HEK293T (cell line): ENCODE measurements at places on chromosomes 13 and 19.

DNA sequence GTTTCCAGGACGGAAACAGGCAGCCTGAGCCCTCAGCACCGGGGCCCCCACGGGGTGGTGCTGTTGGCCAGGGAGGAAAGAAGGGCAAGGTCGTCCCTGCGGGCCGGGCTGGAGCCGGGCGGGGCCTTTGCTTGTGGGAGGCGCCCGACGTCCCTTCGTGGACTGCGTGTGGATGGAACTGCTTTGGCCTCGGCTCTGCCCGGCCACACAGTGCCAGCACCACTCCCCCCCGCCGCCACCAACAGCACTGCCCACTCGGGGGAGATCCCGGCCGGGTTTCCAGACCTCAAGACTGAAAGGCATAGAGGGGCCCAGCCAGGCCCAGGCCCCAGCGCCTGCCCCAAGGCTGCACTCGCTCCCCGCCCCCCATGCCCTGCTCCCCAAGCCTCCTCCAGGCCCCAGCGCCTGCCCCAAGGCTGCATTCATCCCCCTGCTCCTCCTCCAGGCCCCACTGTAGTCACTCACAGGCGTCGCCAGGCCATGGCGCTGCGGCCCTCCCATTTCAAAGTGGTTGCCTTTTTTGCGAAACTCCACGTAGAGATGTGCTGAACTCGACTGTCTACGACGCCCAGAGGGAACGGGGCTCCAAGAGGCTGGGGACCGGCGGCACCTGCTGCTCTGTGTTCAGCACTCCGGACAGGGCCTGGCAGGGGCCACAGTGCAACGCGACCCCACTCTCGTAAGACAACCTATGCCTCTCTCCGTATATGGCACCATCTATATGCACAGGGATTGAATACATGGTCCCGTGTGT is 22.5 kb downstream of the C13orf46 start:
- DNase-seq: peak; percentile 30

GRCh38 chr19:52735734-52736133 is 890 bp upstream of the ZNF611 start:
- DNase-seq: no peak

DNA sequence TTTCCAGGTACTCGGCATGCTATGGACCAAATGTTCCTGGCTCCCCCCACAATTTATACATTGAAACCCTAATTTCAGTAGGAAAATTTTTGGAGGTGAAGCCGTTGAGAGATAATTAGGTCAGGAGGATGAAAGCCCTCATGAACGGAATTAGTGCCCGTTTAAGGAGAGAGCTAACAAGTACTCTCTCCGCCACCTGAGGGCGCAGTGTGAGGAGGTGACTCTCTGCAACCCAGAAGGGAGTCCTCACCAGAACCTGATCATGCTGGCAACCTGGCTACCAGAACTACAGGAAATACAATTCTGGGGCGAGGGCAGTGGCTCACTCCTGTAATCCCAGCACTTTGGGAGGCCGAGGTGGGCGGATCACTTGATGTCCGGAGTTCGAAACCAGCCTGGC is 397.8 kb downstream of the SLITRK5 start:
- DNase-seq: peak; percentile 55

DNA sequence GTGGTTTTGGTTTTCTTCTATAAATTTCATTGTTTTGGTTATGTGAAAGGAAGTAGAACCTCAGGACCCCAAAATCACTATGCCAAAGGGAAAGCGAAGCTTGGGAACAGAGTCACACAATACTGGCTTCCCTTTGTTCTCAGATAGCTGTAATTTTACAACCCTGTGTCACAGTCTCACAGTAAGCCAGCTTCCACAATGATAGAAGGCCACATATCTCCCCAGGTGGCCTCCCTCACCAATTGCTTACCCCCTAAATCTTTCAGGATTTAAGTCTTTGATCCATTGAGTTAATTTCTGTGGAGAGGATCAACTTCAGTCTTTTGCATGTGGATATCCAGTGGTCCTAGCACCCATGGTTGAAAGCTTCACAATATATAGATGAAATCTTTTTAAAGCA is 58.7 kb downstream of the SLC15A1 start:
- no peak for DNase-seq

GRCh38 chr13:103908911-103909310 is 842.7 kb upstream of the SLC10A2 start:
- DNase-seq: no peak

DNA sequence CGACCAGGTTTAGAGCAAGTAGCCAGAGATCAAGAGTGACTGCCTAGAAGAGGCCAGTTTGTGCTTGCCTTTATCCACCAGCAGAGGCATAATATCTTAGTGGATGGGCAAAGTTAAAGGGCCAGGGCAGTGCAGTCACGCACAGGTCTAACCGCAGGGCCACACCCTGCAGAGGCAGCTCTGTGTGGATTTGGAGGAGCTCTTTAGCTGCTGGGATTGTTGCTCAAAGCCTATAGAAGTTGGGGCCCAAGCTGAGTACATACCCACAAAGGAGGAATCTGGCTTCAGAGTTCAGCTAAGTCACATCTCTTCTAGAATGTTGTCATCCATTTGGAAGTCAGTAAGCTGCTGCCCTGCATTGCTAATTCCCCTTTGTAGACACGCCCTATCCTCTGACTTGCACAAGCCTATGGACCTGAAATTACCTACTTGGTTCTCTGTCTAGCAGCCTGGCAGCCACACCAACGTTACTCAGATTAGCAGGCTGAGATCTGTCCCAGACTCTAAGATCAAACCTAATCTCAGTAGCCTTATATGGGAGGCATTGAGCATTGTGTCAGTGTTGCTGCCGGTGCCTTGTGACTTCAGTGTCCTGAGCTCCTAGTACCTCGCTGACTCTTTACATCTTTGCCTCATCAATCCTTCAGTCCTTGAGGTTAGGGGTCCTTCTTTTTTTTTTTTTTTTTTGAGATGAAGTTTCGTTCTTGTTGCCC is 102.9 kb upstream of the STARD13 start:
- DNase-seq: peak; percentile 14

DNA sequence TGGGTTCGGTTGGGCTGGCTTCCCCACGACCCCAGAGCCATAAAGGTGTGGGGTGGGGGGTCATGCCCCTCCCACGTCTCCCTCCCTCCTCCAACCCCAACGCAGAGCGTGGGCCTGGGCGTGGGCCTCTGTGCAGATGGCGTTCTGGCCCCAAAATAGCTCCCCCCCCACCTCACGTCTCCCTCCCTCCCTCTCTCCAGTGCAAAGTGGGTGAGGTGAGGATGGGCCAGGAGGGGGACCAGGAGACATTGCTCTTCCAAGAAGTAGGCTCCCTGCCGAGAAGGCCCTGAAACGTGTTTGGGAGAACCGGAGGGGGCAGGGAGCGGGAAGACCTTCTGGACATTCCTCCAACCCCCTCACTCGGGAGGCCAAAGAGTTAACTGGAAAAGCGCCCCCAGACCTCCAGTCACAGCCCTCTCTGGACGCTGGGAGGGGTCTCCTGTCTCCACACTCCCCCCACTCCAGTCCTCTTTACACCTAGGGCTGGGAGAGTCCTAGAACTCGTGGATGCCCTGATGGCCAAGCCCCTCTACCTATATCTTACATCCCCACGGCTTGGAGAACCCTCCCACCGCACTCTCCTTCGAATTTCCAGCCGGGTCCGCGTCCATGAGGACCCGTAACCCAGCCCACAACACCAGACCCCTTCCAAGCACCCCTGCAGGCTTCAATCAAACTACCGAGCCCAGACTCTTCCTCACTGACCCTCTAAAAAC is 855 bp downstream of the UNC13A start:
- DNase-seq: no peak

DNA sequence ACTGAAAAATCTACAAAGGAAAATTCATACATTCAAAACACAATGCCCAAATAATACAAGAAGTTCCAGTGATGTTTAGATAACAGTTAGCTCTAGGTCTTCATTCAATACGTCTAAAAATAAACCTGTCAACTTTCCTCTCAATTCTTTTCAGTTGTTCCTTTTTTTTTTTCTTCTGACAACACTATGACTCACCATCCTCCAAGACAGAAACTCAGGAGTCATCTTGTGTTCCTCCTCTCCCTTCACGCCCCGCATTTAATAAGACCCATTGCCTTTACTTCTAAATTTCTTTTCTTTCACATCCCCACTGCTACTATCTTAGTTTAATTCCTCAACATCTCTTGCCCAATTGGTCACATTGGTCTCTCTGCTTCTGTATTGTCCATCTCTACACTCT is 759.9 kb downstream of the GPC5 start:
- DNase-seq: no peak
